H54 (cell line): ENCODE measurements at places on chromosomes 7 and 10.

- DNase-seq, result no peak
These were observed 107.1 kb downstream of the TRRAP start for GRCh38 chr7:98985406-98985805.

DNA sequence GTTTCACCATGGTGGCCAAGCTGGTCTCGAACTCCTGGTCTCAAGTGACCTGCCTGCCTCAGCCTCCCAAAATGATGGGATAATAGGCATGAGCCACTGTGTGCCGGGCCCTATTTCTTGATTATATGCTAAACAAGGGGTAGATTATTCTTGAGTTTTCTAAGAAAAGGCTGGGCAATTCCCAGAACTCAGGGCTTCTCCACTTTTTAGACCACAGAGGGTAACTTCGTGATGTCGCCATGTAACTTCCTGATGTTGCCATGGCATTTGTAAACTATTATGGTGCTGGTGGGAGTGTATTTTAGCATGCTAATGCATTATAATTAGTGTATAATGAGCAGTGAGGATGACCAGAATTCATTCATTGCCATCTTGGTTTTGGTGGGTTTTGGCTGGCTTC is 35.8 kb downstream of the OTUD1 start:
- DNase-seq, result no peak

DNA sequence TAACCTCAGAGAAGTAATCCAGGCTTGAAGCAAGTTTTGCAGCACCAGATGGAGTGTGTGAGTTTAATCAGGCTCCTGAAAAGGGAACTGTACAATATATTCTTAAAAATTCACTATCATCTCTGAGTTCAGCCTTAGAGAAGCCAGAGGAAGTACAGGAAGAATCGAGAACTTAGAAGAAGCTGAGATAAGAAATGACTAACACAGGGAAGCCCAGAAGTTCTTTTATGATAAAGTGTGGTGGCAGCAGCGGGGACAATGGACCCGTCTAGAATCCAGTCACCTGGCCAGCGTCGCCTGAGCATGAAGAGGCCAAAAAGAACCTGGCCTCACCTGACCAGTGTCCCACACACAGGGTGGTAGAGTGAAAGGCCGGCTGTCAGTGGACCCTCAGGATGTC is 161.0 kb downstream of the USP6NL start:
- no peak for DNase-seq

DNA sequence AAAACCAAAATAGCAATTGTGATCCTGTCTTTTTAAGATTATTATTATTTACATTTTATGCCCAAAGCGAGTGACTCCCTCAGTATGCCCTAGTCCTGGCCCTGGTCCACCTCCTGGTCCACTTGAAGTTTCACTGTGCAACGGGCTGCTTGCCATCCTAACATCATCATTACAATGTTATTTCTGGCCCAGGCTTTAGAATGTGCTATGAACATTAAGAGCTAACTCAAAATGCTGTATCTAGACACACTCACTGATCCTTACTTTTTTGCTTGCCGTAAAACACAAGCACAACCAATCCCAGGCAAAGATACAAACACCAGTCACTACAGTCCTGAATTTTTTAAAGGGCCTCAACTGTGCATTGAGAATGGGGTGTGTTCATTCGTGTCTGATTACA is 38.4 kb downstream of the RHOBTB1 start:
- DNase-seq, result no peak
